ENCODE measurements at places on chromosomes 16 and 17.

GRCh38 chr17:67415291-67415690 lies 38.2 kb downstream of the PITPNC1 start:
- no peak for DNase-seq

- no peak for DNase-seq
Observed at GRCh38 chr16:54175169-54175551, 111.4 kb downstream of the IRX3 start.

GRCh38 chr16:80006241-80007215 lies 406.0 kb upstream of the MAF start:
- DNase-seq = no peak

- no peak for DNase-seq
Observed at GRCh38 chr17:10105513-10106001, 92.8 kb downstream of the GAS7 start.

DNA sequence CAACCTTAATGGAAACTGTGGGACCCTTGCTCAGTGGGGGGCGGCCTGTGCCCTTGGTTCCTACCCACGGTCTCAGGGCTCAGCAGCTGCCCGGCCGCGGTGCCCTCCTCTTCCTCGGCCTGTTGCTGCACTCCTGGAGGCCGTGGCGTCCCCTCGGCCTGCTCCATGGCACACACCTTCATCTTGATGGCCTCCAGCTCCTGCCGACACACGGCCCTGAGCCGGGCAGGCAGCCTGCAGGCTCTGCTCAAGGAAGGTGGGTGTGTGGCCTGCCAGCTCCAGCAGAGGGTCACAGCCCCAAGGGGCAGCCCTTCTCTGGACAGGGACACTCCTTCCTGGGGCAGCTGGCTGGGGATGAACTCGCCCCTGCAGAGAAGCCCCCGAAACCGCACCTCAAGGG lies 718 bp downstream of the PABPN1L start:
- DNase-seq = no peak

- DNase-seq = no peak
Observed at GRCh38 chr16:2233872-2234812, 2.1 kb upstream of the DNASE1L2 start.

- DNase-seq = peak; percentile 51
Observed at GRCh38 chr17:41965694-41966462, 717 bp upstream of the CNP start.

GRCh38 chr16:85395207-85395912 lies 217.8 kb upstream of the GSE1 start:
- no peak for DNase-seq

DNA sequence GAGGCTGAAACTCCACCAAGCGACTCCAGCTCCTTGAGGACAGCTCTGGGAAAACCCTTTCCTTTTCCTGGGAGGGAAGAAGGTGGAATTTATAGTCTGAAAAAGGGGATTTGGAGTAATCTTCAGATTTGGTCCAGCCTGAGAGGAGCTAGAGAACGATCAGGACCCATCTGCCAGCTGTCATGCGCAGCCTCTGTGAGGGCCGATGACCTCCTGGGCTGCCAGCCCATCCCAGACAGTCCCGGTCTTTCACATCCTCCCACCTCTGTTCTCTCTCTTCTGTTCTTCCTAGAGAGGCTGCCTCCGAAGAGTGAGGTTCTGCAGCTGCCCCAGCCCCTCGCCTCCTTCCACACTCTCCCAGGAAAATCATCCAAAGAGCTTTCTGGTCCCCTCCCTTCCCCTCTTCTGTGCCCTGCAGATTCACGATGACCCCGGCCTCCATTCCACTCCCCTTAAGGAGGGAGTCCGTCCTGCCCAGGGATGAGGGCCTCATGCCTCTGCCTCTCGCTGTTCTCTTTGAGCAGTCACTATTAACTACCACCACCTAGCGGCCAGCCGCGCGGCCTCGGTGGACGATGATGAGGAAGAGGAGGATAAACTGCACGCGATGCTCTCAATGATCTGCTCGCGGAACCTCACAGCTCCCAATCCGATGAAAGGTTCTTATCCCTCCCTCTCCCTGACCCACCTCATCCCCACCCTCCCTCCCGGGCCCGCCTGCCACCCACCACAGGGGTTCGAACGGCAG lies 29.6 kb downstream of the SGSM2 start:
- DNase-seq = no peak

DNA sequence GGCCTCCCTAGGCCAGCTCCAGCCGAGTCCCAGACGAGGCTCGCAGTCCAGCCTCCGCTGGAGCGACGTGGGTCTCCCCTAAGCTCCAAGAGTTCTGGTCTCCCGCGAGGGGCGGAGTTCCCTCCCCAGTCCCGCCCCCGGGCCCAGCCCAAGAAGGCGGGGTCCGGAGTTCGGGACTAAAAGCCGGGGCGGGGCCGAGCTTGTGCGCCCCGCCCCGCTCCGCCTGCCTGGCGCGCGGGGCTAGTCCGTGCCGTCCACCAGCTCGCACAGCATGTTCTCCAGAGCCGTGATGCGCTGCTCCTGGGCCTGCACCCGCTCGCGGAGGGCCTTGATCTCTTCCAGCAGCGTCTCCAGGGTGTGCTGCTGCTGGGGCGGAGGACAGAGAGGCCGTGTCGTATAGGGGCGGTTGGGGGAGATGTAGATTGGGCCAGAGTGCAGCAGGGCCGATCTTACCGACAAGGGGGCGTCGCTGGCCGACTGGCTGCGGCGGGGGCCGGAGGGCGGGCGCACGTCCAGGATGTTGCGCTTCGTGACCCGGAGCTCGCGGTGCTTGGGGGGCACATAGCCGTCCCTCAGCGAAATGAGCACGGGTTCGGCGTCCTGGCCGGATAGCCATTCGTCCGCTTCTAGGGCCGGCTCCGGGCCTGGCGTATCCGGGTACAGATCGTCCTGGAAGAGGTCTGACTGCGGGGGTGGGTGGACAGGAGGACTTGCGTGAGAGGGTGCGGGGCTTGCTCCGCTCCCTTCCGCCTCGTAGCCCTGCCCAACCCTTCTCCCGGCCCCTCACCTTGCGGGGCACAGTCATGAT lies 7.0 kb downstream of the CORO6 start:
- peak; percentile 70 for DNase-seq

GRCh38 chr17:35345926-35346771 lies 27.3 kb downstream of the SLFN11 start:
- DNase-seq = no peak

- DNase-seq = no peak
Observed at GRCh38 chr16:88904676-88905365, 38.4 kb upstream of the PABPN1L start.

DNA sequence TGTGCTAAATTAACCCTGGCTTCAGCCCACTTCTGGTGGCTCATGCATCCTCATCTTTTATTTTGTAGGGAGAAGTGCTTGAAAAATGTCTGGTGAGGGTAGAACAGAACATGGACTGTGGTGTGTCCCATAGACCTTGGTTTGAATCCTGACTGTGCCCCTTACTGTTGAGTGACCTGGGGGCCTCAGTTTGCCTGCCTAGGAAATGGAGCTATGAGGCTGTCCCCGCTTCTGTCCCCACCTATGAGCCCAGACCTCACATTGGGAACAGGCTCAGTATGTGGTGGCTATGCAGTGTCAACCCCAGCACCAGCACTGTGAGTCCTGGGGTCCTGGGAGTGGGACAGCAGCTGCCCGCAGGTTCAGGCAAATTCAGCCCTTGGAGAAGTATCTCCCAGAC lies 186.3 kb upstream of the GSE1 start:
- DNase-seq = no peak

GRCh38 chr17:41738077-41738800 lies 3.8 kb upstream of the HAP1 start:
- DNase-seq = peak; percentile 72

GRCh38 chr16:65032387-65032786 lies 89.5 kb downstream of the CDH11 start:
- DNase-seq = no peak

DNA sequence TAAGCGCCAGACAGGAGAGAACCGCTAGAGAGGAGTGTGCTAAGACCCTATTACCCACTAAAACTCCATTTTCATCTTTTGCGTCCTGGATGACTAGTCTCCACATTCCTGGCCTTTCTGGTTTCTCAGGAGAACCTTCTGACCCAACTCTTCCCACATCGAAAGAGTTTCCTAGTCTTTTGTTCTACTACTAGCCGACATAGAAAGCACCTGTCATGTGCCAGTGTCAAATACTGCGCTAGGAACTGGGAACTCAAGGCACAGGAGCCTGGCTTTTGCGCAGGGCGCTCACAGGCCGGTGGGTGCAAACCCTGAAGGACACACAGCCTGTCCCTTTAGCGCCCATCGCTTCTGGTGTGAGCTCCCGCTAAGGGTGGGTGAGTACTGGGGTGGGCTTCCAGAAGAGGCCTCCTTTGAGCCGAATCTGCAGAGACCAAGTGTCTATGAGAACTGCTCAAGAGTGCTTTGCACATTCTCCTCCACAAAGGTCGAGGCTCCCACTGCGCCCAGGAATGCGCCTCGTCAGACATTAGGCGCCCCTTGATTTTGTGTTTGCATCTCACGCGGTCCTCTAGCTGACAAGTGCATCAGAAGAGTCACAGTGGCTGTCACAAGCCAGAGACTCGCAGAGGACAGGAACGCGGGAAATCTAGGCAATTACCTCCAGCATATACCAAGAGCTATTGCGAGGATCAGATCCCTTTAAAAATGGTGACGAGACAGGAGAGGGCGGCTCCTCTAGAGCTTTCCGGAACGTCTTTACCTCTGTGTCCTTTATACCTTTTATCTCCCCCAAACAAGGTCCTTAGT lies 2.0 kb upstream of the PSMB3 start:
- DNase-seq = no peak

Data from stimulated activated CD4-positive, alpha-beta T cell treated with anti-CD3 and anti-CD28 coated beads, TNF-alpha, amount 100 ng/mL, for 24 hours (primary cell).